ENCODE measurements at places on chromosomes 6 and 20. TPM values are rescaled to one million over a fixed set of nuclear protein-coding genes. Genes with fewer than 3 reads are reported as not detected.
A peak's percentile ranks its signal among the peaks of the same experiment; 100 is the strongest.

DNA sequence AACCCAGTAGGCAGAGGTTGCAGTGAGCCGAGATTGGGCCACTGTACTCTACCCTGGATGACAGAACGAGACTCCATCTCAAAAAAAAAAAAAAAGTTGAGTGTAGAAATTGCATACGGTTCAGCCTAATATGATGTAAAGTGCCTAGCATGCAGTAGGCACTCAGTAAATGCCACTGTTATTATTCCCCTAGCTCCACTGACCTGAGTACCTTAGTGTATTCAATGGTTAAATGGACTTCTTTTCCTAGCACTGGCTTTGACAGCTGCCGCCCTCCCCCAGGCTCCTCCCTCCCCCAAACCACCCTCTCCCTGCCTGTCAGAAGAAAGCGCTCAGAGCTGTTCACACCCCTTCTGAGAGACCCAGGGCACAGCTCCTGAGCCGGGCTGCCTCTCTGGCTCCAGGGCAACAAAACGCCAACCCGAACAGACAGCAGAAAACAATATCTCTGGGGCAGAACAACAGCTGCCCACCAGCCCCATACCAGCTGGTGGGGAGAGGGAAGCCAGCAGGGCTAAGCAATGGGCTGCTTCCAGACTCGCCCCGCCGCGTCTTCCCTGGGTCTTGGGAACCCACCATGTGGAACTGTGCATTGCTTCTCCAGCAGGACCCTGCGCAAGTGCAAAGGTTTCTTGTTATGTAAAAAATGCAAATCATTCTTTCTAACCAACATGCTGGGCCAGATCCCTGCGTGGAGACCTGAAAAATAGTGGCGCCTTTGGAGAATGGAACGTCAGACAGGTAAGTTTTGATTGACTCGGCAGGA lies 4.5 kb downstream of the CPNE5 start:
- DNase-seq, result no peak

CGA gene
- total RNA-seq, result not detected

DNA sequence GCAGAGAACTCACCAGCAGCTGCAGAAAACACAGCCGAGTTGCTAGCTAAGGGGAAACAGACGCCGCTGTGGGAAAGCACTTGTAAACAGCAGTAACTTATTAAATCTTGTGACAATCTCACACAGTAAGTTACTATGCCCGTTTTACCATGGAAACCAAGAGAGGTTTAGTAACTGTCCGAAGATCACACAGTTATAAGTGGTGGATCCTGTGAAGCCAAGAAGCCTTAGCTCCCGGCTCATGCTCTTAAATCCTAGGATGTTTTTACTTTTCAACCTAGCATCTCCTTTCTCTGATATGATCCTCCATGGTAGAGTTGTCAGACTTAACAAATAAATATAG lies 1.5 kb upstream of the SULF2 start:
- no peak for DNase-seq

CDSN gene
- 0.88 TPM for total RNA-seq

- no peak for DNase-seq
These were observed 216.1 kb downstream of the ALDH8A1 start for GRCh38 chr6:134733801-134734200.

GRCh38 chr6:99810942-99811620 lies 182.9 kb downstream of the MCHR2 start:
- peak; percentile 55 for DNase-seq

DNA sequence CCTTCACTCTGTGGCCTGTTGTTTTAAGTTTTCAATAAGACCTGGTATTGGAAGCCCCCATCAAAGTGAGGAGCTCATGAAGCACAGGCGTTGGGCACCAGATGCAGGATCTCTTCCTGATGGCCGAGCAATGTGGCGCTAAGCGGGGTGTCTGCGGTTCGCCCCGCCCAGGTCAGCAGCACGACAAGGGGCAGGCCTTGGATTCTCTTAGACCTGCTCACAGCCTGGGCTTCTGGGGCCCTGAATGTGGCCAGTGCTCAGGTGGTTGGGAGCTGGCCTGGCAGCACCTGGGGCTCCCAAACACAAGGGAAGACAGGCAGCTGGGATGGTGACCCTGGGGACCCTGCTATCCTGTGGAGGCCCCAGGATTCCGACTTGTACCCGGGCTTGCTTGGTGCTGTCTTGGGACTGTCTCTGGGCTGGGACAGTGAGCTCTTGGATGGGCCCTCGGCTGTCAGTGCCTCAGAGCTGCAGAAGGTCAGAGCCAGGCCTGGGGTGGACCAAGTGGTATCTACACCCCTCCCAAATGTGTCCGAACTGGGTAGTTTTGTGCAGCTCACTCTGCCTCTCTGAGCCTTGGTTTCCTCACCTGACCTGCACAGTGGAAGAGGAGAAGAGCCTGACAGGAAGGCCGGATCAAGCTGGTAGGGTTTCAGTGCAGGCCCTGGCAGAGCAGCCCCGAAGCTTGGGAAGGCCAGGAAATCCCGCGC lies 69.1 kb downstream of the PHACTR3 start:
- DNase-seq, result no peak

GRCh38 chr6:130396722-130397121 lies 30.9 kb downstream of the TMEM200A start:
- DNase-seq, result no peak

HLA-DMB gene
- total RNA-seq, result 0.92 TPM

DNA sequence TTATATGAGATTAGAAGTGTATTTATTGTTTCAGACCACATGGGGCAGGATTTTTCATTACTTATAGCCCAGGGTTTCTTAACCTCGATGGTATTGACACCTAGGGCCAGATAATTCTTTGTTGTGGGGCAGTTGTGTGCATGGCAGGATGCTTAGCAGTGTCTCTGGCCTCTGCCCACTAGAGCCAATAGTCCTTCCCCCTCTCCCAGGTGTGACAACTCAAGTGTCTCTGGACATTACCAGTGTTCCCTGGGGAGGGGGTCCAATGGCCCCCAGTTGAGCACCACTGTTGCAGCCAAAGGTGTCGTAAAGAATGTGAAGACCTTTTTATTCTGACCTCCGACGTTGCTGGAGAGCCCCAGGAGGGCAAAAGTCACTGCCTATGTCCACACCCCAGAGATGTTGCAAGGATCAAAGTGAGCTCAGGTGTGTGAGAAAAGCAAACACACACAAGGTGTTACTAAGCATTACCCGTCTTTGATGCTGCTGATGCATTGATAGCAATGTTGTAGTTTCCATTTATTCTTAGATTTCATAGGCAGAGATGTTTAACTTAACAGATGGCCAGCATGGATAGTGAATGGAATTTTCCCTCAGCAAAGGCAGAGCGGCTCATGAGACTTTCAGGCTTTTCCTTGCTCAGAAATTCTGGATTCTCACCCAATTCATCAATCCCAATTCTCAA lies 22.2 kb downstream of the BANF2 start:
- no peak for DNase-seq

HCK gene
- not detected for total RNA-seq

FLRT3 gene
- 61.2 TPM for total RNA-seq

MEP1A gene
- total RNA-seq, result not detected

GRCh38 chr20:10876558-10876957 lies 202.8 kb upstream of the JAG1 start:
- DNase-seq, result no peak

DNA sequence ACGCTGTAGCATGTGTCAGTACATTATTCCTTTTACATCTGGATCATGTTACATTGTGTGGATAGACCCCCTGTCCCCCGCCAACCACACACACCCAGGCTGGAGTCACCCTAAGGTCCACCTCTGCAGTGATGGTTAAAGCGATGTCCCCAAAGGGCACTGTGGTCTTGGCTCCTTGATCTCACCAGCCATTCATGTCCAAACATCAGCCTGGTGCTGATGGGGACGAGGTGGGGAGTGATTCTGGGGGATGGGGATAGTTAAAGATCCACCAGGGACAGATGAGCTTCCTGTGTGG lies 59.2 kb upstream of the FAM83D start:
- DNase-seq, result no peak

DNA sequence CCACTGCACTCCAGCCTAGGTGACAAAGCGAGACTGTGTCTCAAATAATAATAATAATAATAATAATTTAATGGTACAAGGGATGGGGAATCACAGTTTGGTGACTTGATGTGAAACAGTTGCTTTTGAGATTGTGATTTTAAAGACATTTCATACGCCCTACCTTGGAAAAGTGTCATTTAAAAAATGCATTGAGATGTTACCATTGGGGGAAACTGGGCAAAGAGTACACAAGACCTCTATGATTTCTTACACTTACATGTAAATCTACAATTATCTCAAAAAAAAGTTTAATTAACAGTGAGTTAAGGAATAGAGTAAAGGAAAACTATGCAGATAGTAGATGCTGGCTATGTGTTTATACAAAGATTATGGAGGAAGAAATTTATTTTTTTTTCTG lies 22.3 kb downstream of the ADTRP start:
- no peak for DNase-seq

GRCh38 chr6:79911992-79912391 lies 35.4 kb downstream of the ELOVL4 start:
- no peak for DNase-seq

SLA2 gene
- not detected for total RNA-seq

DNA sequence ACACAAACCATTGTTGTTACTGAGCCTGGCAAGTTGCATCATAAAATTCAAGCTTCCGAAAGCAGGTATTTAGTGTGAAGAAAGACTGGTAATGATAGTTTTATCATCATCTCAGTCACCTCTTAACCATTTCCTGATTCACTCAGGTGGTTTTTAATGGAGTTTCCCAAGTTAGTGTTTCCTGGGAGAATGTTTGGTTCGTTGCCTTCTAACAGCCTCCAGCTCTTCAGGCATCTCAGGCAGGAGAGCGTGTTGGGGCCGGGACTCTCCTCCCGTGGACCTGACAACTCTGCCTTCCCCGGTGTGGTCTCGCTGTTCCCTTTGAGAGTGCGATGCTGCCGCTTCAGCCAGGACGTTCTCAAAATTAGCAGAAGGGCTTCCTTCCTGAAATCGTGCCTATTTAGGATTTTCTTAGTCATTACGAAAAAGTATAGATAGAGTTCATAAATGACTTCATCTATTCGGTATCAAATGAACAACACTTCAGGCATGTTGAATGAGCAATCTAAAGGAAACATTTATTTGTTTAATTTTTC lies 105.0 kb upstream of the QKI start:
- peak; percentile 79 for DNase-seq

RRAGD gene
- total RNA-seq, result 0.04 TPM

WFDC10B gene
- total RNA-seq, result not detected

DNA sequence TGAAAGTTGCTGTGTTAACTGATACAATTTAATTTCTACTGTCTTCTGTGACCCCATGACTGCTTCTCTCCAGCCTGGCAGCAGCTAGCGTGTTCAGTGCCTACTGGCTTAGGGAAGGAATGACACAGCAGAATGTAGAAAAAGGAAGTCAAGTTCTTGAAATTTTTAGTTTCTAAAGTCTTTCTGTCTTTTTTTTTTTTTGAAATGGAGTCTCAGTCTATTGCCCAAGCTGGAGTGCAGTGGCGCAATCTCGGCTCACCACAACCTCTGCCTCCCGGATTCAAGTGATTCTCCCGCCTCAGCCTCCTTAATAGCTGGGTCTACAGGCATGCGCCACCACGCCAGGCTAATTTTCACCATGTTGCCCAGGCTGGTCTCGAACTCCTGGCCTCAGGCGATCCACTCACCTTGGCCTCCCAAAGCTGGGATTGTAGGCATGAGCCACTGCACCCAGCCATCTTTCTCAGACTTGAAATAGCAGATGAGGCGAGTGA lies 39.3 kb downstream of the PCNA start:
- no peak for DNase-seq

DNA sequence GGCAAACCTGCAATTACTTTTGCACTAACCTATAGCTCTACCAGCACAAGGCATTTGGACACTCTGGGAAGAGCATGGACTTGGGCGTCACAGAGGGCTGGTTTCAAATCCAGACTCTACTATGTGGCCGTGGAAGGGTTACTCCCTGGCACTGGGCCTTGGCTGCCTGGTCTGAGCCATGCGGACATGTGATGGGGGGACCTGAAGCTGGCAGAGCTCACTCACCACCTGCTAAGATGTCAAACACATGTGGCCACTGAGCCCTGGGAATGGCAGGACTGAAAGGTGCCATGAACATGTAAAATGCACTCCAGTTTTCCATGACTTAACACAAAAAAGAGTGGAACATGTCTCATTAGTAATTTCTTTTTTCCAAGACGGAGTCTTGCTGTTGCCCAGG lies 23.7 kb downstream of the VSTM2L start:
- DNase-seq, result no peak

LIN28B gene
- total RNA-seq, result not detected

GRCh38 chr6:45132059-45132458 lies 196.1 kb upstream of the RUNX2 start:
- no peak for DNase-seq

DNA sequence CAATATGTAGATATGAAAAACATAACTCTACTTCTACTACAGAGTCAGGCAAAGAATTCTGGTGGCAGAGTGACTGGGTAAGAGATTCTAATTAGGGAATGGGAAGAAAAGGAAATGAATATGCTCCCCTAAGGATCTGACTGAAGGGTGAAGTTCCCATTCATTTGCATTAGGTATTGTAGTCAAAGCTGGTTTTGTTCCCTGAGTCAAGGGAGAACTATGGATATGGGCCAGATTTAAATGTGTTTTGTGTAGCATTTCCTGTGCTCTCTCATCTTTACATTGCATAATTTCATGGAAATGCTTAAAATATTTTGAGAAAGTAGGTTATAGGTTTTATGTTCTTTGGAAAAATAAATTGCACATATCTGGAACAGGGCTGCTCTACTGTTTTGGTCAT lies 299.7 kb downstream of the BTBD3 start:
- DNase-seq, result no peak

GRCh38 chr20:52905241-52905994 lies 66.7 kb upstream of the TSHZ2 start:
- DNase-seq, result no peak

GRCh38 chr6:110618591-110619267 lies 142.3 kb upstream of the SLC22A16 start:
- DNase-seq, result no peak

DNA sequence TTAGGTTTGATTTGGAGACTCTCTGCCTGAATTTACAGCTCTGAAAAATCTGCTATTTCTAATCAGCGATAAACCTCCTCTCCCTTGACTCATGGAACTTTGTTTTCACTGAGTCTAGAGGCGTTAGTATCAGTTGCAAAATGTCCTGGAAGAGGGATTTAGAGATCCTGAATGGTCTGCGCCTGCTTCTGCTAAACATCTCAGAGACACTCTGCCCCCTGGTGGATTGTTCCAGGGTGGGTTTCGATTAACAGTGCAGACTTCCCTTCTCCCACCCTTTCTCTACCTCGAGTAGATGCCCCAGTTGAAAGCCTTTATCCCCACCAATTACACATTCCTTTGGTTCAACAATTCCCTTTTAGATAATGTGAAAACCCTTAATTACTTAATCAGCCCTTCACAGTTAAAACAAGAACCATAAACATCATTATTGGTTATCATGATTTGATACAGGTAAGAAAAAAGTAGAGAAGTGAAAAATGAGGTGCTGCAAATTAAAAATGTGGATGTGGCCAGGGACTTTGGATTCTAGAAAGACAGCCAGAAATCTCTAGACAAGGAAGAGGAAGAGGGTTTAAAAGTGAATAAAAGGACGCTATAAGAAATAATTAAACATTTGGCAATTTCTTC lies 5.5 kb downstream of the HTR1B start:
- DNase-seq, result peak; percentile 57

PTPRT gene
- not detected for total RNA-seq

FUT9 gene
- not detected for total RNA-seq
